ENCODE measurements at places on chromosomes 16 and 17.

GRCh38 chr16:26665166-26665939, 401.4 kb upstream of the C16orf82 start:
- DNase-seq = no peak

GRCh38 chr17:77281122-77281903, 140.5 kb downstream of the SEC14L1 start:
- no peak for DNase-seq

GRCh38 chr16:12532871-12533610, 270.6 kb downstream of the CPPED1 start:
- DNase-seq = no peak

DNA sequence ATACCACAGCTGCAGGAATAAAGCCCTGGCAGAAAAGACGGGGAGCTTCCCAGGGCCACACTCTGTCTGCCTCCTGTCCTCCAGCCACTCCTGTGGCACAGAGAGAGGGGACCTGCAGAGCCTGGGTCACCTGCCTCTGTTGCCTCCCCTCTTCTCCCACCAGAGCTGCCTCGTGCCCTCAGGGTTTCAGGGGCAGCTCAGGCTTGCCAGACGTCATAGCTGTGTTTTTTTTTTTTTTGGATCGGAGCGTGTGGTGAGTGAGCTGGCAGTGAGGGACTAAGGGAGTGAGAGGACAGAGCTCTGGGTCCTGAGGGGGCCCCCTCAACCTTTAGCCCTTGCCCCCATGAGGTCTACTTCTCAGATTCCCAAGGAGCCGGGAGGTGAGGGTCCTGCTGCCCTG, 2.1 kb downstream of the PIK3R6 start:
- DNase-seq = no peak

DNA sequence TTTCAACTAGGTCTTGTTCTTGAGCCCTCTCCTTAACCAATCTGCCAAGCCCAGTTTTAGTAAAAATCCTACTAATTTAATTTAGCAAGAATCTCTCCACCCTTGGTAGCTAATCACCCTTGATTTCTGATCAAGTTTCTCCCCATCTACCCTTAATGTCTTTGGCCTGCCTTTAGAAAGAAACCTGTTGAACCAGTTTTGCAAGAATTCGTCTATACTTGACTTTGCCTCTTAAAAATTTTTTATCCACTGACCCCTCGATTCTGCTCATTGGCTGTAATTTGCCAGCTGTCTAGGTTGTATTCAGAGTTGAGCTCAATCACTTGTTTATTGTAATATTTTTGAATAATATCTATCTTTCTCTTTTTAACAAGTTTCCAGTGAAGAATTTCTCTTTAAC, 1138.5 kb downstream of the CDH11 start:
- no peak for DNase-seq

- peak; percentile 23 for DNase-seq
Observed at GRCh38 chr17:17694169-17695081, 13.2 kb downstream of the RAI1 start.

DNA sequence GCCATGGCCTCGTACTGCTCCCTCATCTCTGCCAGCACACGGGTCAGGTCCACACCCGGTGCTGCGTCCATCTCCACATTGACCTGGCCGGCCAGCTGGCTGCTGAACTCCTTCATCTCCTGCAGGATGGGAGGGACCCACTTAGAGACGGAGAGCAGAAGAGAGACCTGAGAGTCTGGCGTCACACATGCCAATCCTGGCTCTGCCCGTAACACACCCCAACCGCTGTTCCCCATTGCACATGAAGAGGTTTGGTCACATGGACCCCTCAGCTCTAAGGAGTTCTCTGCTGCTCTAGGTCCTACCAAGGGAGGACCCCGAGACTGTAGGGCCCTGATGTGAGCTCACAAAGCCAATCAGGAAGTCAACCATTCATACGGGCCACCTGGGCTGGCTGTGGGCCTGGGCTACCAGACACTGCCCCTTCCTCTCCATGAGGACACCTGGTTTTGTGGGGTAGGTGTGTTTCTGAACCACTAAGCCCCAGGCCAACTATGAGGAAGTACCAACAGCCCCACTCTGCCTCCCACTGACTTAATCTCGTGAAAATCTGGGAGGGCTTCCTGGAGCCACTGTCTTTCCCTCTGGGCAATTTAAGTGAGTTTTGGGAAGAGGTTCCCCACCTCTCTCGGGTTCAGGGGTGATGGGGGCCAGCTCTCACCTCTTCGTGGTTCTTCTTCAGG, 2.4 kb downstream of the KRT15 start:
- DNase-seq = no peak

DNA sequence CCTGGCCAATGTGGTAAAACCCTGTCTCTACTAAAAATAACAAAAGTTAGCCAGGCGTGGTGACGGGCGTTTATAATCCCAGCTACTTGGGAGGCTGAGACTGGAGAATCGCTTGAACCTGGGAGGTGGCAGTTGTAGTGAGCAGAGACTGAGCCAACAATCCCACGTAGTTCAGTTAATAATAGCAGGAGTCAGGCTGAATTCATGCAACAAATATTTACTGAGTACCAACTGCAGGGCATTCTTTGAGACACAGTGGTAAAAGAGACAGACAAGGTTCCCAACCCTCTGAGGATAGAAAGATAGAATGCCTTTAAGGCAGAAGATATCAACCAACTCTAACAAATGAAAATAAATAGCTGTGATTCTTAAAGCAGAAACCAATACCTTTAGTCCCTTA, 39.1 kb downstream of the SPOP start:
- no peak for DNase-seq

GRCh38 chr17:48002266-48002915, 31.5 kb downstream of the CDK5RAP3 start:
- no peak for DNase-seq

DNA sequence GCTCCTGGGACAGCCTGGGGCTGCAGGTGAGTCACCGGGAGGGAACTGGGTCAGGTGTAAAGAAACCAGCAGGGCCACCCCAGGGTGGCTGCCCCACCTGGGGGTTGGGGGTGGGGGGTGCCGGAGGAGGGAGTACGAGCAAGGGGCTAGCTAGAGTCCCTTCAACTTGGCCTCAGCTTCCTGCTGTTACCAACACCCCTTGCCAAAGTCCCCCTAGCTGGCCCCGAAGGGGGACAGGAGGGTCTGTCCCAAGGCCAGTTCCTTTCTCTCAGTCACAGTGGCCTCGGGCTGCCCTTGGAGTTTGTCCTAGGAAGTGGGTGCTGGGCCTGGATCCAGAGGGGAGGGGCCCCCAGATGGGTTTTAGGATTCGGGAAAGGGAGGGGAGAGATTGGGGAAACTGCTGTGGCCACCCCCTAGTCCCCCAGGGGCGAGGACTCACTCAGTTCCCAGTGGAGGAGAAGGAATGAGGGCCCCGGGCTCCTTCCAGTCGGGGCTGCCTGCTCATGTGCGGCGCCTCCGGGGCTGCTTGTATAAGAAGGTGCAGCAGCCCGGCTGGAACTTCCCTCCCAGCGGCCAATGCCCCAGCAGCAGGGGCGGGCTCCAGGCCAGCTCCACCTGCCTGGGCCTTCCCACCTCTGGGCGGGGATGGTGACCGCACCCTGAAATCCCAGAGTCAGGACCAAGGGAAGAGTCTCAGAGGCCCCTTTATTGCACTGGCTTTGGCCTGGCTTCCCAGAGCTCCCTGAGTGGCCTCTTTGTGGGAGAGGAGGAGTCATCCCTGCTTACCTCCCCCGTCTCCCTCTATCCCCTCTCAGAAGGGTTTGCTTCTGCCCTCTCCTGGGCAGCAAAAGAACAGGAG, 7.3 kb downstream of the ARHGAP27 start:
- no peak for DNase-seq

GRCh38 chr16:70692873-70693671, 7.2 kb upstream of the MTSS2 start:
- no peak for DNase-seq

GRCh38 chr17:13952009-13952750, 117.1 kb upstream of the COX10 start:
- DNase-seq = no peak

- DNase-seq = no peak
Observed at GRCh38 chr16:12236589-12236988, 260.1 kb downstream of the SNX29 start.

DNA sequence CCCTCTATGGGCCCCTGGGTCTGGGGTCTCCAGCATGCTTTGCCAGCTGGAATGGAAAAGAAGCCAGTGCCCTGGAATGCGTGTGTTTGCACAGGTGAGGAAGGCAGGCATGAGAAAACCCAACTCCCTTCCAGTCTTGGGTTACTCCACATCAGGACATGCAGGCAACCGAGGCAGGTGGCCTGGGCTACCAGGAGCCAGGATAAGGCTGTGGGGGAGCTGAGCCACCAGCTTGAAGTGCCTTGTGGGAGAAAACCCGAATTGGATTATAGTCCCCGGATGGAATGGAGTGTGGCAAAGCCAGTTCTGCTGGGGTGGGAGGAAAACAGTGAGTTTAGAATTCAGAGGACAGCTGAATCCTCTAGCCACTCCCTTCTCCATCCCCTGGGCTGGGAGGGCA, 7.2 kb downstream of the SRCIN1 start:
- DNase-seq = no peak

DNA sequence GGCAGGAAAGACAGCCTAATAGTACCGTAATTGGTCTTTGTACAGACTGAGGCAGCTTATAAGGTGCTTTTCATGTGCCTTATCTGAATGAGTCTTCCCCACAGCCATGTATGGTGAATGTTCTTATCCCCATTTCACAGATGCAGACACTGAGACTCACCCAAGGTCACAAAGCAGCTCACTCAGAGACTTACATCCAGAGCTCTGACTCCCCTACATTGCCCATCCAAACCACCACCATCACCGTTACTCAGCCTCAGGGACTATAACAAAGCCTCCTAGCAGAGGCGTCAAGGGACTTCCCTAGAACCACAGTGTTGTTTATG, 627 bp upstream of the GPR179 start:
- DNase-seq = no peak

GRCh38 chr17:1767358-1767757, 5.5 kb downstream of the SERPINF1 start:
- no peak for DNase-seq

DNA sequence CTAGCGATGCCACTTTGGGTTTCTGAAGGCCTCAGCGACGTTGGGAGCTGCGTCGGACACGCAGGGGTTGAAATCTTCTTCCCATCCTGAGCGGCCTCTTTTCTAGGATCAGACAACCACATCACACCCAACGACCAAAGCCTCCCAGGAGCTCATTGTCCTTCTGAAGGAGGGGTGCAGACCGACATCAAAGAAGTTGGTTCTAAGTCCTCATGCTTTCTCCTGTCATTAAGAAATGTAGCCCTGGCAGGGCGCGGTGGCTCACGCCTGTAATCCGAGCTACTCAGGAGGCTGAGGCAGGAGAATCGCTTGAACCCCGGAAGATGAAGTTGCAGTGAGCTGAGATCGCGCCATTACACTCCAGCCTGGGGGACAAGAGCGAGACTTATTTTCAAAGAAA, 1681.9 kb downstream of the TP53TG3F start:
- no peak for DNase-seq

GRCh38 chr17:58913971-58914769, 158.5 kb downstream of the PPM1E start:
- no peak for DNase-seq
